ENCODE measurements at places on chromosomes 3 and 15. TPM values are rescaled to one million over a fixed set of nuclear protein-coding genes. Genes with fewer than 3 reads are reported as not detected.
A peak's percentile ranks its signal among the peaks of the same experiment; 100 is the strongest.

DNA sequence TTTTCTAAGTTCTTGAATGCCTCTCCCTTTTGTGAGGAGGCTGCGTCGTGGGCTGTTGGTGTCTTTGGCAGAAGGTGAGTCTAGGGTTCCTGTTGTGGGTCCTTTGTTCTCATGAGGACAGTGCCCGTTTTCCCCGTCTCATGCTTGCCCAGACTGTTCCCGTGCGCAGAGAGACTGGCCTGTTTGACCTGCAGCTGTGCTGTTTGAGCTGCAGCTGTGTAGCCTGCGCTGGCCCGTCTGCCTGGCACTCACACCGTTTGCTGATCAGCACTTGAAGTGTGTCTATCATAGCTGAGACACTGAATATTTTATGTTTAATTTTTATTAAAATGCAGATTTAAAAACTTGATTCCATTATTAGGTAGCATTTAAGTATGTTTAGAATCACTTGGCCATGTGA is 9.9 kb downstream of the GOLGA6L2 start:
- DNase-seq = no peak

GRCh38 chr15:66429117-66429516 is 42.4 kb downstream of the MAP2K1 start:
- DNase-seq = peak; percentile 23

DNA sequence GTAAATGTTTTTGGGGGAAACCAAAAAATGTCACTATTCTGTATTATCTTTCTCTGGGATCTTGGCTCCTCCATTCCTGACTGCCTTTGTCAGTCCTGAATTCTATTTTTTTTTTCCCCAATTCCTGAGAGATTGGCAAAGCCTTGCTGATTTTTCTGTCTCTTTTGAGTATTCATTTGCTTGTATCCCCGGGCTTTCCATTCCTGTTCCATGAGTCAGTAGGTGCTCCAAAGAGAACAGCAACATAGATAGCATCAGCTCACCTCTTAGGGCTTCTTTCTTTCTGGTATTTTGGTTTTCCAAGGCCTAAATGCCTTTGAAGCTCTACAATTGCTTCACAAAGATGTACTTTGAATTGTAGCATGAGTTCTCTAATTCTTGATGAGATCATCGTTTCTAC is 271.7 kb upstream of the LRRC3B start:
- DNase-seq = no peak

DNA sequence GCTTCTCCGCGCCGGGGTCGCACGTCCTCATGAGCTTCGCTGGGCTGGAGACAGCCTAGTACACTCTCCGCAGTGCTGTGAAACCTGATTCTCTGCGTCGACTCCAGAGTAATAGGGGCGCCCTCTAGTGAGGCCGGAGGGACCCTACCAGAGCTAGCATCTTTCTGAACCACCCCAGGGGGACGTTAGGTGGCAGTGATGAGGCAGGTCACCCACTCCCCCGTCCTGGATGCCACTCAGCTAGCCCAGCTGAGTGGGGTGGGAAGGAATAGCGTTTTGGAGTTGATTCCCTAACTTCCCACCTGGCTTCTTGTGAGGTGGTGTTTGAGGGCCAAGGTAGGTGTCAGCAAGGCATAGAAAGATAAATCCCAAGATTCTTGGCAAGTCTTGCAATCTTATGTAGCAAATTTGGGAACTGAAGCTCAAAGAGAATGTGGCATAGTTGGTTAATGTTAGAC is 4.0 kb downstream of the DUOXA2 start:
- peak; percentile 100 for DNase-seq

The PLCH1 gene
- 0.36 TPM for total RNA-seq

- DNase-seq = peak; percentile 96
These were observed 11.6 kb downstream of the OXTR start for GRCh38 chr3:8757551-8758518.

The SAMD7 gene
- total RNA-seq = not detected

DNA sequence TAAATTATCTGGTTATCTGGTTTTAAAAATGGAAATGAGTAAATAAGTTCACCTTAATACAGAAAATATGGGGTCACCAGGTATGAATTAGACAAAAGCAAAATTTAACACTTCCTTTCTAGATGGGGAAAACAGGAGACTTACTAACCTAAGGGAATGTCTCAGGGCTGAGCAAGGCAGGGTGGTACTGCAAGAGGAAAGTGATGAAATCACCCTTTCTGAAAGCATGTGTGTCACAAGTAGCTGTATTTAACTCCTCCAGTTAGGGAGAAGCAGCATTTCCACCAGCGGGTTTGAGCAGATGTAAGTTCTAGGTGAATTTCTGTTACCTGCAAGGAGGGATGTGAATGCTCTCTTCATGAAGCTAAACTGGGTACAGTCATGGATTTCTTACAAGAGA is 629.1 kb downstream of the MECOM start:
- no peak for DNase-seq

GRCh38 chr15:92600856-92601255 is 54.7 kb downstream of the FAM174B start:
- no peak for DNase-seq

- no peak for DNase-seq
These were observed 467 bp downstream of the NCKIPSD start for GRCh38 chr3:48685293-48685602.

DNA sequence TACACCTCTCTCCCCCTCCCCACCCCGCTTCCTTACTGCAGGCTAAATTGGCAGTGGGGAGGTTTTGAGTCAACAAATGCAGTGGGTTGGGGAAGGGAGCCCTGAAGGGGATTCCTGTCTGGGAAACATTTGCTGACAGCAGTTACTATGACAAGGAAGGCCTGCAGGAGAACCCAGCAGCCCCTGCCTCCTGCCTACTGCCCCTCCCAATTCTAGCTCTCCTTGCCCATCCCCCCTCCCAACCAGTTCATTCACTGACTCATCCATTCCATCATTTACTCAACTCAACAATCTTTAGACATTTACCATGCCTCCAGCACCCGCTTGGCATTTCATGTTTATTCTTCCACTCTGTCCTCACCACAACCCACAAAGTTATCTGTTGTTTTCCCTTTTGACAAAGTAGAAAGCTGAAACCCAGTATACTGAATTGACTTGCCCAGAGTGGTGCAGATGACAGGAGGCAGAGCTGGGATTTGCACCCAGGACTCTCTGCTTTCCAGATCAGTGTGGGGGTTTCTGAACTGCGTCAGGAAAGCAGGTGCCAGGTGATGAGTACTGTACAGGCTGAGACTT is 75.0 kb downstream of the MAGEF1 start:
- peak; percentile 95 for DNase-seq

The CDHR4 gene
- total RNA-seq = not detected

DNA sequence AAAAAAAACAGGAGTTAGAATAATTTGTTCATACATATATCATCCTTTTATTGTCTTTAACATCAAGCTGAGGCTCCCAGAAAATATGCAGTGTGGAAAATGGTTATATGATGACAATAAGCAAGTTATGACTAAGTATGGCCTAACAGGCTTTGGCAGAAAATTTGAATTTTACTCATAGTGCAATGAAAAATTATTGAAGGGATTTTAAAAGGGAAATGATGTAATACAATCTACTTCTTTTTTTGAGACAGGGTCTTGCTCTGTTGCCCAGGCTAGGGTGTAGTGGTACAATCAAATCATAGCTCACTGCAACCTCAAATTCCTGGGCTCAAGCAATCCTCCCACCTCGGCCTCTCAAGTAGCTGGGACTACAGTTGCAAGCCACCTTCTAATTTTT is 78.7 kb downstream of the FAIM start:
- peak; percentile 6 for DNase-seq

DNA sequence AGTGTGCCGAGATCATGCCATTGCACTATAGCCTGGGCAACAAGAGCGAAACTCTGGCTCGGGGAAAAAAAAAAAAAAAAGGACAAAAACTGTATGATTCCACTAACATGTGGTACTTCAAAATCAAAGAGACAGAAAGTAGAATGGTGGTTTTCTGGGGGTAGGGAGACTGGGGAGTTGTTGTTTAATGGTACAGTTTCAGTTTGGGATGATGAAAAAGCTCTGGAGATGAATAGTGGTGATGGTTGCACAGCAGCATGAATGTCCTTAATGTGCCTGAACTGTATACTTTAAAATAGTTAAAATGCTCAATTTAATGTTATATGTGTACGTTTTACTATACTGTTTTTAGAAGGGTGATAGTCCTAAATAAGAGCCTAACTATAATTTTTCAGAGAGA is 27.4 kb downstream of the RAD51 start:
- no peak for DNase-seq

GRCh38 chr3:60979461-60980341 is 271.6 kb downstream of the FHIT start:
- no peak for DNase-seq

The NOX5 gene
- 0.36 TPM for total RNA-seq

The BDH1 gene
- total RNA-seq = 5.8 TPM

- DNase-seq = no peak
These were observed 118.4 kb downstream of the CTNNB1 start for GRCh38 chr3:41317718-41318117.

The OXTR gene
- total RNA-seq = 6.2 TPM

GRCh38 chr3:131591394-131592014 is 88.7 kb upstream of the MRPL3 start:
- DNase-seq = peak; percentile 11

The TPRG1 gene
- 6.5 TPM for total RNA-seq

The RNF123 gene
- total RNA-seq = 33.3 TPM

DNA sequence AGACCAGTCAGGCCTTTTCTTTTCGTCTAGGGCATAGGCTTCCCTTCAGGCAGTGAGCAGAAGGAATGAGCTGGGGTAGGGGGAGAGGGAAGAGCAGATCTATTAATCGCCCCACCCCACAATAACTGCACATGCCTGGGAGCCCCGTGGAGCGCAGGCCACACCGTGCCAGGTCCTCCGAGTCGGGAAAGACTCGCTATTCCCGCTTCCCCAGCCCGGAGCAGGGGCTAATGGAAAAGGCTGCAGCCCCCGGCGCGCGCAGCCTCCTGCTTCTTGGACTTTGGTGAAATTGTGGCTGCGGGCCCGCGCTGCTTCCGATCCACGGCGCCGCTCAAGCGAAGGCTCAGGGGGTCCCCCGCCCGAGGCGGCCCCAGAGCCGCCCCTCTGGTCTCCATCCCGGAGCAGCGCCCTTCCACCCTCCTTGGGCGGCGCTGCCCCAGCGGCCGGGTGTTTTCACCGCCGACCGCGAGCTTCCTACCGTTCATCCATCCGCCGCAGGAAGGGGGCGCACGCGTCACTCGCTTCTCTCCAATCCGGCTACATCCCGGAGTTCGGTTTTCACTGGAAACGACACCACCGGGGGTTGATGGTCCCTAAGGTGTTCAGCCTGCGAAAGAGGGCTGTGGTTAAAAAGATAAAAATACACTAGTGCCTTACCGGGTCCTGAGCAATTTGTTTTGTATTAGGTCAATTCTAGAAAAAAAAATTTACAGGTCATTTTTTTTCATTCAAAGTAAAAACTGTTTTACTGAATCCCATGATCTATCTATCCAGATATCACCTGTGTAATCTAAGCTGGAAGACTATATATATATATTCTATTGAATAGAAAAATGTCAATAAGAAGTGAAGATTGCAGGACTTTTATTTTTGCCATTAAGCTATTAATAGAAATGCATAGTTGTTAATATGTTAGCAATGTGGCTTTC is 4.4 kb upstream of the SYNM start:
- peak; percentile 97 for DNase-seq

DNA sequence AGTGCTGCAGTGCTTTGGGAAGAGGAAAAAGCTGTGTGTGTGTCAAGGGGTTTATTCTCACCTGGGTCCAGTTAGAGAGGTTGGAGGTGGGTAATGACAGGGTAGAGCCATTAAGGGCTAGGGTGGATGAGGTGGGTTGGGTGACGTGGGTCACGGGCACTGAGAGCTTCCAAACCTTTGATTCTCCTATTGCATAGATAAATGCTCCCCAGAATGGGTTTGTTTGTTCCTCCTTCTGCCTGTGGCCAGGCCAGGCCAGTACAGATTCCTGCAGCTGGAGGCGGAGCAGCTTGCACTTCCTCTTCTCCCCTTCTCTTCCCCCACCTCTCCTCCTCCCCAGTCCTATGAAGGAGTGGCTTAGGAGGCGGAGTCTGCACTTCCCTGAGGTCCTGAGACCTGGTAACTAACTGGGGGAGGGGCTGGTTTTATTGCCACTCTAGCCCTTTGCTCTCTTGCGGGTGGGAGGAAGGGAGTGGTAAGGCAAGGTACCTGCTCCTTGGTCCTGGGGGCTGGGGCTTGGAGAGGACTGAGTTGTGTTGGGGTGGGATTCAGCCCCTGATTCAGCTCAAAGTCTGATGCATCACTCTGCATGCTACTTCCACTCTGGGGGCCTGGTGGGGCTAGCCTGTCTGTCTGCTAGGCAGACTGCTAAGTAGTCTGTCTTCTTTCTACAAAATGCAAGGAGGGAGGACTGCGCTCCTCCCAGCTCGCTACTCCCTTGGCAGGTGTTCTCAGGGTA is 3.5 kb downstream of the SPINT1 start:
- peak; percentile 65 for DNase-seq

The TGM4 gene
- total RNA-seq = not detected

GRCh38 chr15:89430530-89431341 is 65.6 kb downstream of the RHCG start:
- peak; percentile 95 for DNase-seq

- no peak for DNase-seq
These were observed 421.3 kb downstream of the PYDC2 start for GRCh38 chr3:191882289-191882688.

DNA sequence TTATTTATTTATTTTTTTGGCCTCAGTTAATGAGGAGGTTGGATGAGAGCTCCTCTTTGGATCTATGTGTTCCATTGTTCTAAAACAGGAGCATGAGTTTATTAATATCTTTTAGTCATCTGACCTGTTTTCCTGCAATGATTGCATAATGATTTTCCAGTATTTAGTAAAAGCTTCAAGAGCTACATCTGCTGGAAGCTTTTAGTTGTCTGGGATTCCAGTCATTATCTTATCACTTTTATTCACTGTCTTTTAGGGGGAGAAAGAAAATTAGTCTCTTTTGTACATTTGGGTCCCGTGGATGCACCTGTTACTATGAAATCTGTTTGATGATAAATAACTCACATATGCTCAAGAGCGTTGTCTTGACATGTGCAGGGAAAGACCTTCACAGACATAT is 1270.0 kb downstream of the ROBO1 start:
- no peak for DNase-seq

The CACNA1D gene
- 0.29 TPM for total RNA-seq

- DNase-seq = no peak
These were observed 49.2 kb downstream of the TASOR start for GRCh38 chr3:56633602-56634535.

The PRICKLE2 gene
- 25.0 TPM for total RNA-seq

- peak; percentile 87 for DNase-seq
These were observed 19.7 kb downstream of the ACAA1 start for GRCh38 chr3:38117163-38117716.

GRCh38 chr3:48879307-48879993 is 19.2 kb downstream of the SLC25A20 start:
- DNase-seq = peak; percentile 5

DNA sequence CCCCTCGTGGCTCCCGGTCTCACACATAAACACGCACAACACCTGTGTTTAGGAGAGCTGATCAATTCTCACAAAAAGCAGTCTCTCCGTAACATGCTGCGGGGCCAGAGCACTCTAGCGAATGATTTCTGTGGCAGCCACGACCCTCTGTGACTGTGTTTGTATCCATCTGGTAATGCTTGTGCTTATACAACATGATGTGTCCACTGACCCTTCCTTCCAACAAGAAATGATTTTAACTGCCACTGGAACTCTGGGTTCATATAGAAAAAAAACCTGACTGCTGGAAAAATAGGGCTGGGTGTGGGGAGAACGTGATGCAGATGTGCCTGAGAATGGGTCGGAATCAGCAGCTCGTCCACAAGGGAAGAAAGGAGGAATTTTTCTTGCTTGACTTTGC is 410.2 kb downstream of the GAP43 start:
- no peak for DNase-seq

GRCh38 chr15:50959717-50960116 is 51.2 kb downstream of the AP4E1 start:
- DNase-seq = no peak

The UPK1B gene
- total RNA-seq = 0.36 TPM

- DNase-seq = no peak
These were observed 50.8 kb downstream of the SLC12A8 start for GRCh38 chr3:125161607-125162219.

Data from osteoblast (primary cell).